ENCODE measurements at places on chromosomes 6 and 20. TPM values are rescaled to one million over a fixed set of nuclear protein-coding genes. Genes with fewer than 3 reads are reported as not detected.

PRDM1 gene
- total RNA-seq = 1.1 TPM

- H3K27me3 ChIP-seq = no peaks in the 10 kb centered on the region
- no peaks in the 10 kb centered on the region for H3K36me3 ChIP-seq
- H3K27ac ChIP-seq = no peak overlapping the region
- H3K4me1 ChIP-seq = no peaks in the 10 kb centered on the region
These were observed 83.5 kb downstream of the TNFAIP3 start for GRCh38 chr6:137950581-137950980.

GRCh38 chr6:40714576-40715564 is 127.7 kb upstream of the LRFN2 start:
- no peaks in the 10 kb centered on the region for H3K36me3 ChIP-seq
- H3K27me3 ChIP-seq = no peaks in the 10 kb centered on the region
- no peak overlapping the region for H3K27ac ChIP-seq

- H3K27me3 ChIP-seq = no peaks in the 10 kb centered on the region
- H3K4me1 ChIP-seq = no peaks in the 10 kb centered on the region
- no peak overlapping the region for H3K4me3 ChIP-seq
- DNase-seq = no peak
These were observed 163.1 kb upstream of the PMEPA1 start for GRCh38 chr20:57872816-57873409.

Data from H1 (cell line).